ENCODE measurements at places on chromosomes 7 and 10.

GRCh38 chr7:122094549-122094948 is 49.5 kb downstream of the AASS start:
- no peak for DNase-seq

DNA sequence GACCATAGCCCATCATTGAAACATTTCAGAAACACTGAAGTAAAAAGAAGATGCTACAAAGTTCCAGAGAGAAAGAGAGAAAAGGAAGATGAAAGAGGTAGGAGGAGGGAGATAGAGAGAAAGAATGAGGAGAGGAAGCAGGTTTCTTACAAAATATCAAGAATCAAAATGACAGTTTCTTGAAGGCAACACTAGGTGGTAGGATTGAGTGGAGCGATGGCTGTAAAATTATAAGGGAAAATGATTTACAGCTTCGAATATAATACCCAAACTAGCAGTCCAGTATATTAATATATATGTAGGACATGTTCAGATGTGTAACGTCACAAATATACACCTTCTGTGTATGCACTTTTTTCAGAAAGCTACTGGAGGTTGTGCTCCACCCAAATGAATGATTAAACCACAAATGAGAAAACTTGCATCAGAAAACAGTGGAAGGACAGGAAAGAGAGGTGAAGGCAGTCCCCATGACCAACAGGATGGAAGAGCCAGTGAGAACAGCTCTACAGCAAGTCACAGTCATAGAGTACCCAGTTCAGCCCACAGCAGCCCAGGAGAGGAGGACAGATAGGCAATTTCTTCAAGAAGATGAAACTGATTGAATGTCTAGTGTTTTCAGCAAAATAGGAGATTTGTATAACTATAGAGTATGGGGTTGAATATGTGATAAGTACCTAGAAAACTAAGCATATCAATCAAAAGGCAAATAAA is 151.5 kb upstream of the TARP start:
- DNase-seq = no peak

- DNase-seq = no peak
These were observed 900.6 kb downstream of the KCNMA1 start for GRCh38 chr10:76736815-76737618.

- DNase-seq = no peak
These were observed 675.5 kb downstream of the SUGCT start for GRCh38 chr7:40810274-40810673.

DNA sequence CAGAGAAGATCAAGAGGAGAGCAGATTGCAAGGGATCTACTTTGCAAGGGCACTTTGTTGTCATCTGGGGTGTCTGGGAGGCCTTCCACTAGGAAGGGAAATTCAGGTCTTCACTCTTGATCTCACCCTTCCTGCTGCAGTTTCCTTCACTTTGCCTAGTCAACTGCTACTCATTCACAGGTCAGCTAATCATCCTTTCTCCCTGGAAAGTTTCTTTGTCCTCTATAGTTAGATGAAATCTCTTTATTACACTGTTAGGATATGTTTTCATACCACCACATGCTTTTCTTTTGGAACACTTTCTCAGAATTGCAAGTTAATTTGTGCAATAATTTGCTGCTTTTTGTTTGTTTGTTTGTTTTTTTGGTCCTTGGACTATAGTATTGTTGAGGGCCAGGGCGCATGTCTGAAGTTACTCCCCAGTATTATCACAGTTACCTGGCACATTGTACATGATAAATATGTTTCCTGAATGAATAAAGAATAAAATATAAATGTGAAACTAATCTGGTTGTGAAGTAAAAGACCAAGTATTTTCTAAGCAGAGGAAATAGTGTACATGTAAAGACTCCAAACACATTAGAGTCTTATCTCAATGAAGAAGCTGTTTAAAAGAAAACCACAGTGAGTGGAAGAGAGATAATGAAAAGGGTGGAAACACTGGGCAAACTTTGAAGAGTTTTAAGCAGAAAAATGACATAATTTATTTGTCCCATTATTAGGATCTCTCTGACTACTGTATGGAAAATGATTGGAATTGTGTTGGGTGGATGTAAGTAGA is 139.9 kb upstream of the DGKB start:
- no peak for DNase-seq

DNA sequence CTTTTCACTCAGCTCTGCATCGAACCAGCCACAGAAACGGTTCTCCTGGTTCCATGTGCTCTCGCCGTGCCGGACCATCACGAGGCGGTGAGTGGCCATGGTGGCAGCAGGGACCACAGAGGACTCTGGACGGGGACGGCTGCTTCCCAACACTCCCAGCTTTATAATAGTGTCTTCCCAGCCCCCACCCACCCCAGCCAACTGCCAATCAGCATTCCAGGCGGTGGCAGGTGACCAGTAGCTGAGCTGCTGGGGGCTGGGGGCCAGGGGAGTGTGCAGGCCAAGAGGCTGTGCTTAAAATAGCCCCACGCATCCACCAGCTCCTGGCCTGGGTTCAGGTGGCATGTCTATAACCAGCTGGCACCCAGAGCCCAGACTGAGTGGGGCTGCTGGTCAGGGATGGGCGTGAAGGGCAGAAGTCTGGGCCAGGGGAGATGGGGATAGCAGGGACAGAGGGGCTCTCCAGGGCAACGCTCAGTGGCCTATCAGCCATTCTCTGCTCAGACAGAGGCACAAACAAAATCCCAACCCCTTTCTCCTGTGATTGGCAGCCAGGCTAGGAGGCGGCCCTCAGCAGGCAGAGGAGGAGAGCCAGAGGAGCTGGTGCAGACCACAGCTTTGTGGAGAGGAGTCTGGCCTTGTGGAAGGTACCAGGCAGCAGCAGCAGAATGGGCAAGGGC is at the start of gene PGAM2:
PGAM2 (minus strand) TSS at position 137 of the 680 bp plus-strand sequence; CDS start at position 99, 38 bp downstream.
- DNase-seq = peak; percentile 50

DNA sequence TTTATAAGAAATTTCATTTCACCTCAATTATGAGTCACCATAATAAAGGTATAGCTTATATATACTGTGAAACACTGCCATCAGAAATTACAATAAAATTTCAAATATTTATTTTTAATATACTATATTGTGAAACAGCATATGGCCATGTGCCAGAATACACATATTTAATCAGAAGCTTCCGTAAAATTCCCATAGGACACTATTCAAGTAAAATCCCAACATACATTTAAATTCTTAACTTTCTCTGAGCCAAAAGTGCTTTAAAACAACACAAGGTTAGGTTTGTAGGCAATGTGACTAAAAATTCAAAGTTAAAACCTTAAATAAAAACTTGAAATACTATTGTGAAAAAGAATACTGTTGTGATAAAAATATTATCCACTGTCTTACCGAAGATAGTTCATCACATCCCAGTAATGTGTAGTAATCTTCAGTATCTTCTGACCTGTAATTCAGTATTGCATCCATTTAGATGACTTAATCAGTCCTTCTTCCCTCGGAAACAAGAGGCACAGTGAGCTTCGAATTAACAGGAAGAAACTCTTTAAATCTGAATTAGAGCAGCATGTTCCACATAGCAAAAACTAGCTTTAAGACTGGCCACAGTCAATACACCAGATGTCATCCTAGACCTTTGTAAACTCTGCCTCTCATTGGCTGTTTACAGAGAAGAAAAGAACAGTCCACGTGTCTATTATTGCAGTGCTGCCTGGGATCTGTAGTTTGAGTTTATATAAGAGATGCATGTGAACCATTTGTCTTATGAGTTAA is at the start of gene DNAJC12:
DNAJC12 (minus strand) TSS at position 648 of the 774 bp plus-strand sequence; CDS start at position 471, 177 bp downstream.
- DNase-seq = no peak

DNA sequence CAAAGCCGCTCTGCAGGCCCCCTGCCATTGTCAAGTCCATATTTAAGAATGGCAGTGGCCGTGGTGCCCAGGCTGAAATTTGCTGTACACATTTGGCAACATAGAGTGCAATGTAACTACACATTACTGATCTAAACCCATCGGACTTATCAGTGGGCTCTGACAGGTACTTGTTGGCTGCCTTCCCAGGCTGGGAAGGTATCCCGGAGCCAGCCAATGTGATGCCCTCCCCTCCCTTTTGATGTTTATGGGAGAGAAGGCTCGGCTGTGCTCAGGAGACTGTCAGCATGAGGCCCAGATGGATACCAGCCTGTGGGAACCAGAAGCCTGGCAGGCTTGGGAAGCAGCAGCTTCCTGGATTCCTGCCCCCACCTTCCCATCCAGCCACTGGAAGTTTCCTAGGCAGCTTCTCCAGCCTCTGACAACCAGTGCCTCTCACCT is 146.1 kb upstream of the TCF7L2 start:
- no peak for DNase-seq

GRCh38 chr7:37234928-37235327 is 213.7 kb downstream of the ELMO1 start:
- no peak for DNase-seq

DNA sequence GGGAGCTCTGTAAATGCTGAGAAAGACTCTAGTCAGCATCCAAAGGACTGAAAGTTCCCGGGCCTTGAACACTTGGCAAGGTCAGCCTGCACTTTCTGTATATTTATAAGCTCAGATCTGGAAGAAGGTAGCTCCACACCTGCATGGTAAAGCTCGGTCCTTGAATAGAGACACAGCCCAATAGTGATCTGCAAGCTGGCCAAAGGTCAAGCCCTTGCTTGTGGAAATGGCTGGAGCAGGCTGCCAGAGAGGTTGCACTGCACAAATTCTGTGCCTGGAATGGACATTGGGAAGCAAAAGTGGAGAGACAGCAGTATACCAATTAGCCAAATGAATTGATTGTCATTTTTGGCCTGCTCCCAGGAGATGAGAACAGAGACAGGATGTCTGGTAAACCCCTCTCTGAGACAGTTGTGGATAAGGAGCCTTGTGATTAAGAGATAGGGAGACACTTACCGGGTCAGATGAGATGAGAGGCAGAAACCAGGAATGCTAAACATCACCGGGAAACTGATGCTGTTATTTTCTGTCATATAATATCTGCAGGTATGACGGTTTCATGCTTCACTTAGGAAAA is 8.0 kb upstream of the FRA10AC1 start:
- no peak for DNase-seq

DNA sequence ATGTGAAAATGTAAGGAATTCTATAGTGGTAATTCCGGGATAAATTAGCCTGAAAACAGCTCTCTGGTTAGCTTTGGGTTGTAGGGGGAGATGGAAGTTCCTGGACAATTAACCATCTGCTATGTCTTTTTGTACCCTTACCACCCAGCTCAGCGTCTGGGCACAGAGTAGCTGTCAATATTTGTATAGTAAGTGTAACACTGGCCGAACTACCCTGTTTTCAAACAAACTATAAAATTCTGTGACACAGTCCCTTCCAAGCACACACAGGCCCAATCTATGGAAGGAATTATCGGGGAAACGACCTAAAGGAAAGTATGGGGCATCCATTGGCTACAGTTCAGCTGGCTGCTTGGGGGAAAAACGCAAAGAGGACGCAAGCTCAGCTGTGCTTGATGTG is 869 bp upstream of the LHFPL3 start:
- DNase-seq = no peak

DNA sequence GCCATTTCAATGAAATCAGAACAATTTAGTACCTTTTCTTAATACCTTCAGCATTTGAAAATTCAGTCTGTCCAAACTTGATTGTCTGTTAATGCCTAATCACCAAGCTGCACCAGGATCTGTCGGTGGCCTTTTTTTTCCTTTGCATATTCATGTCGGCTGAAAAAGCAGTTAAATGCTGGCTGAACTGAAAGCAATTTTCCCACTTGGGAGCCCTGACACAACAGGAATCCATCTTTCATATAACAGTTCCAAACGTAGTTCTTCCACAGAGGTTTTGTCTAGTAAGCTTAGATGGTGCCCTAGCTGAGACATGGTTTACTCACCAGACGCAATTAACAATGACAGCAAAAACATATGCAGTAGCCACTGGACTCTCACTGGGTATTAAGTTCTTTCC is 83.6 kb upstream of the CHCHD3 start:
- DNase-seq = no peak

DNA sequence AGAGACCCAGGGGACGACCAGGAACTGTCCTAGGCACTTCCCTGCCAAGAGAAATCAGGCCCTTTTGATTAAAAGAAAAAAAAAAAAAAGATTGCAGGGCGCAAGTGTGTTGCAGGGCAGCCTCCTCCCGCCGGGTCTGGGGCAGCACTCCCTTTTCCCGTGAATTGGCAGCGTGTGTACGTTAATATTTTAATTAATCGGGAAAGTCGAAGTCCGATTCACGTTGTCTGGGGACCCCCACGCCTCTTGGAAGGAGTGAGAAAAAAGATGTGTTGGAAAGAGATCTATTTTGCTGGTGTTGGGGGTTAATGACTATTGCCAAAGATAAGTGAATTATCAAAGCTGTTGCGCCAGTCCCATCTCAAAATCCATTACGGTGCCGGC is 1.3 kb upstream of the EBF3 start:
- no peak for DNase-seq

- DNase-seq = no peak
These were observed 6.2 kb downstream of the PLXNA4 start for GRCh38 chr7:132569884-132570614.

GRCh38 chr10:8352171-8353075 is 297.9 kb downstream of the GATA3 start:
- DNase-seq = no peak

- no peak for DNase-seq
These were observed 178.1 kb downstream of the AVL9 start for GRCh38 chr7:32673275-32673983.

DNA sequence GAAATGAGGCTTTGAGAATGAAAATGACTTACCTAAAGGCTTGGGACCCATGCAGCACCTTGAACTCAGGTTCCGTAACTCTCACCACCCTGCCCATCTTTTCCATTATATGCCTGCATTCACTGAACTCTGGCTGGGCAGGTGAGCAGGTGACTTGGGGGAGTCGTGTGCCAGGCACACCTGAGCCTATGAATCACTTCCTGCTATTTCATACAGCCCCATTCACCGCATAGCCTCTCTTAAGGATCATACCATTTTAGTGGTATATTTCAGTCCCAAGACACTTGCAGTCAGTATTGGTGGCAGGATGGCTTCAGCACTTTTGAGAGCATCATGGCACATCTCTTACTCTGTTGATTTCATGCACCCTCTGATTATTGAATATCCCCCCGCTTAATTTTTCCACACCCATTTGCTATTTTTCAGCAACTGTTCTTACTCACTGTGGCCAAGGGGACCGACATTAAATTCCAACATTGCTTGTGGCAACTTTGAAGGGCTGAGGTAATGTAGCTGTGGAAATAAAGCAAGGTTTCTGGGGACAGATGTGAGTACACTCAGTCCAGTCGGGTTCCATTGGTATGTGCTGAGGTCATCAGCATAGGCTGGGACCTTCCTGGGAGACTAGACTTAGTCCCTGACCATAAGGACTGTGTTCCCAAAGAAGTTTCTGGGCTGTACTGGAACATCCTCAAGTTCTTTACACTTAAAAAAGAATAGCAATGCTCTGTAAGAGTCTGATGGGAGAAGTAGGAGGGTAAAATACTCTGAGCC is 39.8 kb upstream of the ZNF438 start:
- DNase-seq = no peak

DNA sequence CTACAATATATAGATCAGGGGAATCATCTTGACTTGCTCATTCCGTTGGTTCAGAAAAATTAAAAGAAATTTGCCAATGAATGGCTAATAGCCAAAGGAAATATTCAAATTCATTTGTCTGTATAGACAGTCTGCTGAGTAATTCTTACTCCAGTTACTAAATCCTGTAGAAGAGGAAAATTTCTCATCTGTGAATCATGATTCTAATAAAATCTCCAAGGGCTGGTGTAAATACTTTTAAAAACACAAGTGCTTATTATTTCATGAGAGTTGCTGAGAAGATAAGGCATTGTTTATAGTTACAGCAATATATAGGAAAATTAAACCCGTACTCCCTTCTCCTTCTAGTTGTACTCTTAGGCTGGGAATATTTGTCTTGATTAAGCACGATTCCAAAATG is 53.0 kb downstream of the WNT2 start:
- DNase-seq = no peak
